ENCODE measurements at places on chromosomes 2 and 18.

DNA sequence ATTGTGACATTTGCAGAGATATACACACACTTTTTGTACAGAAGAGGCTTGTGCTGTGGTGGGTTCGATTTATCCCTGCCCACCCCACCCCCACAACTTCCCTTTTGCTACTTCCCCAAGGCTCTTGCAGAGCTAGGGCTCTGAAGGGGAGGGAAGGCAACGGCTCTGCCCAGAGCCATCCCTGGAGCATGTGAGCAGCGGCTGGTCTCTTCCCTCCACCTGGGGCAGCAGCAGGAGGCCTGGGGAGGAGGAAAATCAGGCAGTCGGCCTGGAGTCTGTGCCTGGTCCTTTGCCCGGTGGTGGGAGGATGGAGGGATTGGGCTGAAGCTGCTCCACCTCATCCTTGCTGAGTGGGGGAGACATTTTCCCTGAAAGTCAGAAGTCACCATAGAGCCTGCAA lies 40.0 kb downstream of the STEAP3 start:
- no peak for DNase-seq

DNA sequence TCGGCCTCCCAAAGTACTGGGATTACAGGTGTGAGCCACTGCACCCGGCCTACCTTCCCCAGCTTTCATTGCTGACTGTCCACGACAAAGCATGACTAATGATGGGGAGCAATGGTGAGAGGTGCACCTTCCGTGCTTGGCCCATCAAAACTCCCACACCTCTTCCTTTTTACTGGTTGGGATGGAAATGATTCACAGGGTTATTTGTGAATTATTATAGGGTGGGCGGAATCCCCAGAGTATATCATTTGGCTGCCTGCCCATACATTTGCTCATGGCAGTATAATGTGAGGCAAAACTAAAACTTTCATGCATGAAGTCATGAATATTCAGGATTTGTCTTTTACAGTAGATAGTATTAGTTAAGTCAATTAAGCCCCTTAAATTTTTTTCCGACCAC lies 334.2 kb upstream of the NETO1 start:
- no peak for DNase-seq

DNA sequence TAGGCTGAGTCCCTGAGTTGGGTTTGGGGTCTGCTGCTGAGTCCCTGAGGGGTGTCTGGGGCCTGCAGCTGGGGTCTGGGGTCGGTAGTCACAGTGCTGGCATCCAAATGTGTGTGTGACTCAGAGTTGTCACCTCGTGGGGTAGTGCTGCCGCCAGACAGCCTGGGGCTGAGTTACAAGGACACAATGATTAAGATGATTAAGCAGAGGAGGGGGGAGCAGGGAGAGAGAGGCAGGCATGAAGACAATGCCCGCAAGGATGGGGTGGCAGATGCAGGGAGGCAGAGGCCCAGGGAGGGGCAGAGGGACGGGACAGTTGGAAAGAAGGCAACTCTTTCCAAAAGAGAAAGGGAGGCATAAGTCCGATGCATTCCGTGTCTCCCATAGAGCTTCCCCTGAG lies 120.2 kb downstream of the CELF4 start:
- no peak for DNase-seq

- DNase-seq, result no peak
Observed at GRCh38 chr2:149871091-149871885, 283.7 kb upstream of the MMADHC start.

DNA sequence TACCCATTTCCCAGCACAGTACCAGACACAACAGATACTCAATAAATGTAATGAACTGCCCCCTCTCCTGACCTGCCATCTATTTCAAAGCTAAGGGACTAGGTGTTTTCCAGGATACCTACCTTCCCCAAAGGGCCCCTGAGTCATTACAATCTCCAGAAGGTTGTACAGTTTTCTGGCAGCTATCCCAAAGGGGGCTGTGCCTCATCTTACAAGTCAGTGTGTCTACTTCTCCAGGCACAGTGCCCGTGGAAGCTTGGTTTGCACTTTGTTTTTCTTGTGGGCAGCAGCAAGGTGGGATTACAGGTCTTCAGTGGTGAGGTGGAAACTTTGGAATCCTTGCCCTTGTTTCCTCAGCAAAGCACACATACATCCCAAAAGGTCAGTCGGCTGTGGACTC lies 62.8 kb upstream of the CYP26B1 start:
- no peak for DNase-seq

GRCh38 chr2:226792155-226792881 lies 7.3 kb downstream of the IRS1 start:
- DNase-seq, result no peak

GRCh38 chr2:167454036-167454435 lies 565.8 kb downstream of the XIRP2 start:
- no peak for DNase-seq

- no peak for DNase-seq
Observed at GRCh38 chr2:142533177-142533576, 344.3 kb upstream of the KYNU start.

DNA sequence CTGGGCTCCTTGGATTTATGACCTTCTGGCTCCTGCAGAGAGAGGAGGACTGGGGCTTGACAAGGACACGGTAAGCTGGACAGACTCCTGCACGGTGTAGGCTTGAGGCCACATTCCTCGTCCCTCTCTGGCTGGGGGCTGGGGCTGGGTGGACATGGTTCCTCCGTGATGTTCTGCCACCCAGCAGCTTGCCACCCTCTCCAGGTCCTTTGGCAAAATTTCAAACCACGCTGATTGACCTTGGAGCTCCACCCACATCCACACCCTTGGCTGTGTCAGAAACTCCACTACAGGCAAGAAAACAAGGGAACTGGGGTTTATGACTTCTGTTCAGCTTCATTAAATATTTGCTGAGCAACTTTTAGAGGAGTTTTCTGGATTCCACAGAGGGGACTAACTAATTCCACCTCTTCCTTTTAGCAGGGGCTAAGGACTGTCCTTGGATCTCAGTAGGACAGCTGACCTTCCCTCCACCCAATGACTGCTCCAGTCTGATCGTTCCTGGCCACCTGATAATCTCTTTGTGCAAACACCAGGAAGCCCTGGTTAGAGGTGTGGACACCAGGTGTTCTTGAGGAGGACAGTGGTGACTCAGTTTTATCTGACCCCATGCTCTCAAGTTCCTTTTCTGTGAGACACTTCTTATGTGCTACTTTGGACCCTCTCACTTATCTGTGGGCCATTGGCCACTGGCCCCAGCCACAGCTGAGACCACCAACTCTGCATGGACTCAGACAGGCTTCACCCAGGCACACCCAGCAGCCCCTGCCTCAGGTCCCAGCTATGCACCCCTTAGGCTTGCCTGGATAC lies 29.3 kb downstream of the GPR55 start:
- DNase-seq, result no peak

DNA sequence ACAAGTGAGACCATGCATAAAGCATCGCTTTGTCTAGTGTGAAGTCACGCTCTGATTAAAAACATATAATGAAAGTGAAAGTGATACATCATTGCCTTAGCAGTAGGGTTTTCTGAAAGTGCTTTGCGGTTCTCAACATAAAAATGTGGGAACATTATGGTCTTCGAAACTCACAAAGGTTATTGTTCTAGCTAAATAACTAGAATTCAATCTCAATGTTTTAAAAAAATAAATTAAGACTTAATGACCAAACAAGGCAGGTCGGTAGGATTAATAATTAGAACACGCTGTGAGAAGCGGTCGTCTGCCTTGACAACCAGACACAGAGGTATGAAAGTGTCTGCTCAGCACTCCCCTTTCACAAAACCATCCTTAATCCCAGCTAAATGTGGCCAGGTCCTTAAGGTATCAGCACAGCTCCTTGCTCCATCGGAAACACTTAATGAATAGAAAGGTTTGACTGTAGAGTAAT lies 42.2 kb downstream of the KLHL14 start:
- no peak for DNase-seq

DNA sequence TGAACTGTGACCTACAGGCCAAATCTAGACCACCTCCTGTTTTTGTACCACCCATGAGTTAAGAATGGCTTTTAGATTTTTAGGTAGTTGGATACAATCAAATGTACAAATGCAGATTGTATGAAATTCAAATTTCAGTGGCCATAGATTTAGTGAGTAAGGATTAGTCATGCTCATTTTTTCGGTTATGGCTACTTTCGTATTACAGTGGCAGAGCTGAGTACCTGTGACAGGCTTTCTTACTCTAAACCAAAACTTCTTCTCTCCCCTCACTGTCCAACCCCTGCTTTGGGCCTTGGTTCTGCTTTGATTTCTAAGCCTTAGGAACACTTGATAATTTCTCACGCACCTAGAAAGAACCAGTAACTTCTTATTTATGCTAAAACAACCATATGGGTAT lies 82.1 kb downstream of the CDC42EP3 start:
- no peak for DNase-seq

DNA sequence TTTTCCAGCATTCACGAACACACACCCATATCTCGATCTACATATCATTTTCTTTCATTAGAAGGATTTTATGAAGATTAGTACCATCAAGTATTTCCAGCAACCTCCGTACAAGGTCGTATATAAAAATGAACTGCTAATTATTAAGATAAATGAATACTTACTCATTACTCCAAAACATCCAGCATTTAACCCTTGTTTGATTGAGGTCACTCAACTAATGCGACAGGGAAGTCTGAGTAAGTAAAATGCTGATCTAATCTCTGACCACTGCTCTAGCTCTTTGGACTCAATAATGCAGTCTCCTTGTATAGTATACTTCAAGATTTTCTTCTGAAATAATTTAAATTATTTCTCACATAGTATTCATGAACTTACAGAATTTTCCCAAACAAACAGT lies 2.0 kb downstream of the ABHD3 start:
- DNase-seq, result no peak

DNA sequence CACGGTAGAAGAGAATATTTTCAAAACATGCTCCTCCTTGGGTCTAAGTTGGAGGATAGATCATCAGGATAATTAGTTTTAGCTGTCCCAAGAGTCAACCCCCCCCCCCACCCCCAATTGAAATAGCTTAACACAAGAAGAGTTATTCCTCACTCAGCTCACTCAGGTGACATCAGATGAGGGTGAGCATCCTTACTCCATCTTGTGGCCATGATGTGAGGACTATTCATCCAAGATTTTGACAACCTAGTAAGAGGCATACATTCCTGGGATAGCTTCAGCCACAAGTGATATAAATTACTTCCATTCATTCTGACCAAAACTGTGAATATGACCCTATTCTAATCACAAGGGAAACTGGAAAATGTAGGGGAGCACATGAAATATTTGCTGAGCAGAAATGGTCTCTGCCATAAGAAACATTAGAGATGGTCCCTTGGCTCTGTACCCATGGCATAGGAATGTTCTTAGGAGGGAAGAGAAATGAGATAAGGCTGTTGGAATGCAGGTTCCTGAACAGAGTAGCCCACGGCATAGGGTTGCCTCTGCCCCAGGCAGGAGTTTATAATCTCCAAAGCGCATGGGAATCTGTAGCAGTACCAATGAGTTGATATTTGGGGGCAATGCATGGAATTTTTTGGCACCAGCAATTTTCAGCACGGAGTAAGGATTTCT lies 257.2 kb downstream of the CYRIA start:
- DNase-seq, result no peak

DNA sequence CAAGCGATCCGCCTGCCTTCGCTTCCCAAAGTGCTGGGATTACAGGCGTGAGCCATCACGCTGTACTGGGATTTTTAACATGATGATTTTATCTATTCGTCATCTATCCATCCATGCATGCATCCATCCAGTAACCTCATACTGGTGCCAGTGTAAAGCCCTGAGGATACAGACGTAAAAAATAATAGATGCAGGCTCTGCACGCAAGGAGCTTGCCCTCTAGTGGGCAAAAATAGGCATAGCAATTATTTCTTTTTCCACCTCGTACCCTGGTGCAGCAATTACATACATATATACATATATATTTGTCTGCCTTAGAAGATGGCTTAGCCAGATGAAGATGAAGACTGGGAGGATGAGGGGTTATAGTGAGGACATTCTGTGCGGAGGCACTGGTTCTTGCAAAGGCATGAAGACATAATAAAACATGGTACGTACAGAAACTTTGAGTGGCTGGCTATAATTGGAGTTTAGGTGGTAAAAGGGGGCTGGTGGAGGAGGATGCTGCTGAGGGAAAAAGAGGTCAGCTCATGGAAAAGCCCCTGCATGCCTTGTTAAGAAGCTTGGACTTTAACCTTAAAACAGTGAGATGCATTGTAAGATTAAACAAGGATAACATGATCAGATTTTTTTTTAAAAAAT lies 19.6 kb upstream of the RPIA start:
- DNase-seq, result no peak

- DNase-seq, result no peak
Observed at GRCh38 chr2:127516041-127516762, 10.1 kb downstream of the IWS1 start.

DNA sequence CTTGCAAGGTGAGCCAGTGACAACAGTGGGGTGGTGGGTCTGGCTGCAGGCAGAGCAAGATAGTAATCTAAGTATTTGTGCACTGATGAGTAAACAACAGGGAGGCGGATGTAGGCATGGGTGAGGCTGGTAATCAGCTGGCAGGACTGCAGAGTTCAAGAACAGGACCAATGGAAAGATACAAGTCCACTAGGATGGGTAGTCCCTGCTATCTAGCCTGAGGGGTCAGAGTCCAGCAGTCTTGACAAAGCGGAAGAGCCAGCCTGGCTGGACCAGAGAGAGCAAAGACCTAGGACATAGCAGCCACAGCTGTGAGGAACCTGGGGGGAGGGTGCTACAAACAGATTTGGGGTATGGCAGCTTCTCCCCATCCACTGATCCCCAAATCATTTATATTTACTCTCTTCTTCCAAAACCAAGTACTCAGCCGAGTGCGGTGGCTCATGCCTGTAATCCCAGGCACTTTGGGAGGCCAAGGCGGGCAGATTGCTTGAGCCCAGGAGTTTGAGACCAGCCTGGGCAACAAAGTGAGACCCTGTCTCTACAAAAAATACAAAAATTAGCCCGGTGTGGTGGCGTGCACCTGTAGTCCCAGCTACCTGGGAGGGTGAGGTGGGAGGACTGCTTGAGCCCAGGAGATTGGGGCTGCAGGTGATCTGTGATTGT lies 25.9 kb downstream of the VIL1 start:
- DNase-seq, result no peak

- no peak for DNase-seq
Observed at GRCh38 chr2:64092502-64092901, 51.7 kb downstream of the PELI1 start.

GRCh38 chr18:50986360-50987087 lies 18.7 kb downstream of the ELAC1 start:
- no peak for DNase-seq
